Smooth muscle cell of the umbilical artery (primary cell): ENCODE measurements at places on chromosomes 16 and 17. TPM values are rescaled to one million over a fixed set of nuclear protein-coding genes. Genes with fewer than 3 reads are reported as not detected.

SERPINF2 gene
- not detected in 2 replicates for total RNA-seq

TNP2 gene
- total RNA-seq: not detected in 2 replicates

TRPV2 gene
- total RNA-seq: 49.9 and 70.0 TPM in 2 replicates

PDXDC1 gene
- 121 and 140 TPM in 2 replicates for total RNA-seq

CPHXL2 gene
- not detected in 2 replicates for total RNA-seq

ALOX15B gene
- not detected in 2 replicates for total RNA-seq

KRTAP16-1 gene
- not detected in 2 replicates for total RNA-seq

KCNJ16 gene
- not detected in 2 replicates for total RNA-seq

NFATC3 gene
- 8.3 and 12.4 TPM in 2 replicates for total RNA-seq

LCAT gene
- total RNA-seq: 6.5 and 10.4 TPM in 2 replicates

NF1 gene
- 73.0 and 89.5 TPM in 2 replicates for total RNA-seq

LGALS9 gene
- total RNA-seq: 3.0 and 5.5 TPM in 2 replicates

OR4D2 gene
- total RNA-seq: not detected in 2 replicates

PPL gene
- total RNA-seq: under 0.01 and 0.05 TPM in 2 replicates

AGRP gene
- total RNA-seq: not detected in 2 replicates

TBC1D3E gene
- total RNA-seq: 0.59 TPM in 1 of 2 replicates, not detected in the other

PRR35 gene
- total RNA-seq: not detected in 2 replicates

ST6GALNAC1 gene
- not detected in 2 replicates for total RNA-seq
